ENCODE measurements at places on chromosomes 13 and 19.
A peak's percentile ranks its signal among the peaks of the same experiment; 100 is the strongest.

- DNase-seq: peak; percentile 9
These were observed 760.4 kb downstream of the SLITRK1 start for GRCh38 chr13:83121896-83122295.

DNA sequence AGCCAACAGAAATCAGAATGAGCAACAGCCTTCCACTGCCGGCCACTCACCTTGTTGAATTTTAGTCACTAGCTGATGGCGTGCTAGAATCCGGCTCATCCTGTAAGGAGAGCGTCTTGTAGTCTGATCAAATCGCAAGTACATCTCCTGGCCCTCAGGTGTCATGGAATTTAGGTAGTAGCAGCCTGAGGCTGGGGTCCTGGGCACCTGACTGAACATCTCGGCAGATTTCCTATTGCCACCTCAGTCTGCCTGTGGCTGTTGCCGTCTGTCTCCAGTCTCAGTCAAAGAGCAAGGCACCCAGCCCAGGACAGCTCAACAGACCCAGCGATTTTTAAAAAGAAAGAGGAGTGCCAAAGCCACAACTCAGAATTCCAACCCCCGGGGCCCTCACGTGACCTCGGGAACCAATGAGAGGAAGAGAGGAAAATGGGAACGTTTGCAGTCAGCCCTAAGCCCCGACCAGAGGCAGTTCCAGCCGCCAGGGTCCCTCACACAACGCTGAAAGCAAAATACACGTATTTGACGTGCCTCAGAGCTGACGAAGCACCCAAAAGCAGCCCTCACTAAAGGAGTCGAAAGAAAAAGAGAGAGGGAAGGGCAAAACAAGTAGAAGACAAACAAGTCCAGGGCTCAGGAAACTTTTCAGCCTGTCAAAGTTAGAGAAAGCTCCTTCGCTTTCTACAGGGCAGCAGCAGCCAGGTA lies at the start of gene STARD13:
Gene STARD13 (minus strand): TSS at position 336 of the 705 bp plus-strand sequence. CDS start 117 bp downstream, at position 219.
- DNase-seq: peak; percentile 98

- DNase-seq: peak; percentile 60
These were observed 86.2 kb upstream of the FRY start for GRCh38 chr13:31945202-31945961.

GRCh38 chr13:76954538-76954937 lies 6.2 kb downstream of the ACOD1 start:
- no peak for DNase-seq

GRCh38 chr19:6674868-6675305 lies 4.9 kb upstream of the TNFSF14 start:
- DNase-seq: peak; percentile 75

- DNase-seq: no peak
These were observed 68.9 kb upstream of the GPR183 start for GRCh38 chr13:99376132-99376531.

DNA sequence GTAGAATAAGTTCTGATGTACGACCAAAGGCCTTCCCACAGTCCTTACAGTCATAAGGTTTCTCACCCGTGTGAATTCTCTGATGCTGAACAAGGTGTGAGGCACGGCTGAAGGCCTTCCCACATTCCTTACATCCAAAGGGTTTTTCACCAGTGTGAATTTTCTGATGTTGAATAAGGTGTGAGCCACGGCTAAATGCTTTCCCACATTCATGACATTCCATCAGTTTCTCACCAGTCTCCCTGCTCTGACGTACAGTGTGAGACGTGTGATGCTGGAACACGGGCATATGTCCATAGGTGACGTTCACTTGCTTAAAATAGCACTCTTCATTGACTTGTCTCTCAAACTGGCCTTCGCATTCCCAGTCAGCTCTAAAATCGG lies 31.0 kb upstream of the COX7A1 start:
- DNase-seq: no peak

DNA sequence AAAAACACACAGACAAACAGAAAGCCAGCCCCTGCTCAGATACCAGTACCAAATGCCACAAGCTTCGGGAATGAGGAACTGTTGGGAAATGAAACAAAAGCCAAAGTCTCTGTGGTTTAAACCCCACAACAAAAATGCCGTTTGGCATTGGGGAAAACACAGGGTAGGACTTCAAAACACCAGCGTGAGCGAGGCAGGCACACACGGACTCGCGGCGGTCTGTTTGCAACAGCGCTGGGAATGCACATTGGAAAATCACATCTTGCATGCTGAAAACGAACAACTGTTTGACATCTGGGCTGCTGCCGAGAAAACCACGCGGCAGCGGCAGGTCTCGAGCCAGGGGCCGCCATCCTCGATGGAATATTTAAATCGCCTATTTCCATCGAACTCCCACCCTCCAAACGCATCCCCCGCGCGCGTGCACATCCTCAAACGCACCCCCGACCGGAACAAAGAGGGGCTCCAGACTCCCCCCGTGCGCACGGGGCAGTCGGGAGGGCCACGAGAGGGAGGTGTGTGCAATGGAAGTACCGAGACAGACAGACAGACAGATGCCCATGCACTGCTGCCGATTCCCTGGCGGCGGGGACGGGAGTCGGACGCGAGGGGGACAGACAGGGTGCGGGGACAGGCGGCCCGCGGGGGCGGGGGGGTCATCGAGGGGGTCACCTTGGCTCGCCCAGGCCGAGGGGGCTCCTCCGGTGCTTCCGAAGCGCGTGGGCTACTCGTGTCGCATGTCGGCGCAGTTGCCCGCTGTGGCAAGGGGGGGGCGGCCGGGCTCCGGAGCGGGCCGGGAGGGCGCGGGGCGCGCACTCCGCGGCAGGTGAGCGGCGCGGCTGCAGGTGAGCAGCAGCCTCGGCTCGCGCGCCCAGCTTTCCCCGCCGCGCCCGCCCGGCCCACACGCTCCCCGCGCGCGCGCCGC lies at the start of gene GPR12:
Gene GPR12 (minus strand): TSS at position 880 of the 925 bp plus-strand sequence. CDS start 959 bp downstream, outside the sequence.
- DNase-seq: no peak

DNA sequence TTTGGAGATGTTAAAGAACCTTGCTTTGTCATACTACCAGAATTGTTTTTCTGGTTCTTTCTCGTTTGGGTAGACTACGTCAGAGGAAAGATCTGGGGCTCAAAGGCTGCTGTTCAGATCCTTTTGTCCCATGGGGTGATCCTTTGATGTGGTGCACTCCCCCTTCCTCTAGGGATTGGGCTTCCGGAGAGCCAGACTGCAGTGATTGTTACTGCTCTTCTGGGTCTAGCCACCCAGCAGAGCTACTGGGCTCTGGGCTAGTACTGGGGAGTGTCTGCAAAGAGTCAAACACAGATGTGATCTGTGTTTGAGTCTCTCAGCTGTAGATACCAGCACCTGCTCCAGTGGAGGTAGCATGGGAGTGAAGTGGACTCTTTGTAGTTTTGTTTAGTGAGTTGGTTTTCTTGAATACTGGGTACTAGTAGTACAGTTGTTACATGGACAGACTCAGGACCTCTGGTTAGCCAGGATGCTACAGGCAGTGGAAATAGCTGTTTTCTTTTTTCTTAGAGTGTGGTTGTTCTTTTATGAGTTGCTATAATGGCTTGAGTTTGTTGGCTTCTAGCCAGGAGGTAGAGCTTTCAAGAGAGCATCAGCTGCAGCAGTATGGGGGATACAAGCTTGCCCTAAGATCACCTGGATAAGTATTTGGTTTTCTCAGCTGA lies 34.4 kb downstream of the DNAJC15 start:
- peak; percentile 53 for DNase-seq

GRCh38 chr13:55000844-55001243 lies 1972.2 kb downstream of the OLFM4 start:
- no peak for DNase-seq

DNA sequence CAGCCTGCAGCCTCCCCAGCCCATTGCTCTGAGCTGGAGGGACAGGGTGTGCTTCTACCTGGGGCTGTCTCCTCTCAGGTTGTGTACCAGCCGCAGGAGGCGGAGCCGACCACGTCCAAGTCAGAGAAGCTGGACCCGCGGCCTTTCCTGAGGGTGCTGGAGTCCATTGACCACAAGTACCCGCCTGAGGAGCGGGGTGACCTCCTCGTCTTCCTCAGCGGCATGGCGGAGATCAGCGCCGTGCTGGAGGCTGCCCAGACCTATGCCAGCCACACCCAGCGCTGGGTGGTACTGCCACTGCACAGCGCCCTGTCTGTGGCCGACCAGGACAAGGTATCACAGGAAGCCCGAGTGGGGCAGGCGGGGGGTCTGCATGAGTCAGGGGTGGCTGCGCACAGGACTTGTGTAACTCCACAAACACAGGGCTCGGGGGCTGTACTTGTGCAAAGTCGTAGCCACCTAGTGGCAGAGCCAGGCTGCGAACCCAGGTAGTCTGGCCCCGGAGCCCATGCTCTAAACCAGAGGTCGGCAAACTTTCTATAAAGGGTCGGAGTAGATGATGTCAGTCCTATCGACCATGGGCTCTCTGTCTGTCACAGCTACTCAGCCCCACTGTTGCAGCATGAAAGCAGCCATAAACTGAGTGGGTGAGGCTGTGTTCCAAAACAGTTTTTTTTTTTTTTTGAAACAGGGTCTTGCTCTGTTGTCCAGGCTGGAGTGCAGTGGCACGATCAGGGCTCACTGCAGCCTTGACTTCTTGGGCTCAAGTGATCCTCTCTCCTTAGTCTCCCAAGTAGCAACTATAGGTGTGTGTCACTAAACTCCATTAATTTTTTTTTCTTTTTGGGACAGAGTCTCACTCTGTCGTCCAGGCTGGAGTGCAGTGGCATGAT lies 8.9 kb downstream of the DHX34 start:
- no peak for DNase-seq

Data from fibroblast of skin of right quadriceps (primary cell).